ENCODE measurements at places on chromosomes 13 and 19.
A peak's percentile ranks its signal among the peaks of the same experiment; 100 is the strongest.

- no peak for DNase-seq
Measured at GRCh38 chr13:47000165-47000564, 103.3 kb upstream of the HTR2A start.

GRCh38 chr13:67278235-67278634, 48.1 kb upstream of the PCDH9 start:
- no peak for DNase-seq

DNA sequence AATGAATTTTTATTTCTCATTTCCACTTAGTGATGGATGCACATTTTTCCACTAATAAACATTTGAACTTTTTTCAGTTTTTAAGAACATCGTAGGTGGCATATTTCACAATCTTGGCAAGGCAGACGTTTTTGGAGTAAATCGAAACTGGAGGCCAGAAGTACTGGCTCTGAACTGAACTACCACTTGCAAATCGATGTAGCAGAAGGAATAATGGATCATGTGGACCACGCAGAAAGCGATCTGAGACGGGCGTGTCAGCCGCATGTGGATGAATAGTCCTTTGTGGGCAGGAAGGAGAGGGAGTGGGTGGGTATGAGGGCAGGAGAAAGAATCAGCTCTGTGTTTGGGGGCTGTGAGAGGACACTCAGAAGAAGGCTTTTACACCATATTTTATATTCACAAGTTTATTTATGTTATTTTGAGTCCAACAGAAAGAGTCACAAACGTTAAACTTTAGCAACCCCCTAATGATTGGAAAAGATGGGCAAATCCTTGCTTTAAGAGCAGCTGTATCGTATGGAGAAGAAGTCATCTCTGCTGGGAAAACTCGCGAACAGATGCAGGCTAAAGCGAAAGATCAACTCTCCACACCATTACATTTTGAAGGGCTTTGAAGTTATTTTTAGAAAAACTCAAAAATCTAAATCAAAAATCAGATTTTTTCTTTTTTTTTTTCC, 90.5 kb downstream of the COL4A2 start:
- DNase-seq = no peak

- no peak for DNase-seq
Measured at GRCh38 chr19:7509625-7510024, 6.3 kb upstream of the ZNF358 start.

GRCh38 chr13:30776661-30777060, 41.3 kb downstream of the ALOX5AP start:
- no peak for DNase-seq

GRCh38 chr13:60707878-60708277, 310.9 kb downstream of the TDRD3 start:
- no peak for DNase-seq

DNA sequence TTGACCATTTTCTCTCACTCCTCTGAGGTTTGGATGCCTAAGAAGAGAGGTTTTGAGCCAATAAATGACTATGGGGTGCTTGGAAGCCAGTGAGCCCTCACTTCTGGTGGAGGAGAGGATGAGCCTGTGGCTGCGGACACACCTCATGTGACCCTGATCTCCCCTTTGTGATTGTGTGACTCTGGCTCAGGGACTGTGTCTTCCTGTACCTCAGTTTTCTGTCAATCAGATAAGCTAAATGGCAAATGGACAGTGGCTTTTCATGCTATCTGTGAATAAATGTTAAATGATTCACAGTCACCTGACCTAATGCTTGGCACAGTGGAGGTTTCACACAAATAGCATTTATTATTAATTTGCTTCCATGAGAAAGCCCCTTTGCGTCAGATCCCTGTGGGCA, 2.7 kb downstream of the PSG8 start:
- DNase-seq = no peak

- DNase-seq = peak; percentile 37
Measured at GRCh38 chr13:99322297-99323103, 15.3 kb upstream of the GPR183 start.

- no peak for DNase-seq
Measured at GRCh38 chr19:41551711-41552110, 24.3 kb upstream of the CEACAM21 start.

GRCh38 chr19:5071579-5071978, 102.7 kb downstream of the KDM4B start:
- no peak for DNase-seq

DNA sequence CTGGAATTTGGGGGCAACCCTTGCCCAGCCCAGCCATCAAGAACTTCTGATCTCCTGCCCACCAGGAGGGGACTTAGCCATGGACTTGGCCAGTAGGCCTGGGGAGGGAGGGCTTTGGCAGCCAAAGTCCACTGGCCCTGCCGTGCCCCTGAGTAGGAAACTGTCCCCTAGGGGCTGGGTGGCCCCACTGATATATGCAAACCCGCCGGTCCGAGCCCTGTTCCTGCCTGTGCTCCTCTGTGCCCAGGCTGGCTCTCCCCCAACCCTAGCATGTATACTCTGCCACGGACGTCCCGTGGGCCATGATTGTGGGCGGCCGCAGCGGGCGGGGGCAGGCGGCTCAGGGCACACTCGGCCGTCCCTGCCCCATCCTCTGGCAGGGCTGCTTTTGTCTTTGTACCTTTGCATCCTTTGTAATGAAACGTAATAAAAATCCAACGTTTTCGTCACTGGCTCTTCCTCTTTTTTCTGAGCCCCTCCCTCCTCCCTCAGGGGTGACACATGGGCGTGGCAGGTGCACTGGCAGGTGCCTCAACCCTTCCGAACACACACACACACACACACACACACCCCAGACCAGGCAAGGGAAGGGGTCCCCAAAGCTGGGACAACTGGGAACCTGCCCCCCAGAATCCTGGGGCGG, 9.1 kb downstream of the COMP start:
- DNase-seq = no peak

GRCh38 chr13:20344836-20345490, 112.8 kb upstream of the GJB6 start:
- no peak for DNase-seq

DNA sequence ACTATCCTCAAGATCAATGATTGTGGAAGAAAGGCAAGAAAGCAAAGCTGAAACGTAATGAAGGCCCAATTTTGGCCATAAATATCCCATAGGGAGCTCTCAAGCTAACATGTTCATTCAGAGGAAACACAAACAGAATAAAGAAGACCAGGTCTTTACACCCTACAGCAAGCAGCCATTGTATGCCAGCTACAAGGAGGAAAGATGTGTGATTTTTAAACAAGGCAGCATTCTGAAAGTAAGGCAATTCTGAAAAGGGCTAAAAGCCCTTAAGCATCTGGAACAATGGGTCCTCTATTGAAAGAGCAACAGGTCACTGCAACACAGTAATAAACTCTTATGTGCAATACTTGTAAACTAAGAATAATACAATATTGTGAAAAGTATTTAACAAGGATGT, 1002.4 kb downstream of the SLITRK1 start:
- no peak for DNase-seq

DNA sequence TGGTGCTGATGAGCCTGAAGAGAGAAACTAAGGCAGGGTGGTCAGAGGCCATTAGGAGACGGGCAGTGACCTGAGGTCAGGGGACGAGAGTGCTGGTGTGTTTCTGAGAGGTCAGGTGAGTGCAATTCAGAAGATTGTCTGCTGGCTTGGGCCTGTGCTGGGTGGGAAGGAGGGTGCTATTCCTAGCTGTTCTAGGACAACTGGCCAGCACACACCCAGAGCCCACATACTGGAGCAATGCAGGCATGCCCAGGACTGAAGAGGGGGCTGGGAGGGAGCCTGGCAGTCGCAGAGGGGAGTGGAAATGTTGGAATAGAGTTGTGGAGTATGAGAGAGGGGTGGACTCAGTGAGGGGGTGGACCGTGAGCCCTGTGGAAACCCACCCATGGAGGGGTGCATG, 16.5 kb downstream of the ARHGEF7 start:
- no peak for DNase-seq

DNA sequence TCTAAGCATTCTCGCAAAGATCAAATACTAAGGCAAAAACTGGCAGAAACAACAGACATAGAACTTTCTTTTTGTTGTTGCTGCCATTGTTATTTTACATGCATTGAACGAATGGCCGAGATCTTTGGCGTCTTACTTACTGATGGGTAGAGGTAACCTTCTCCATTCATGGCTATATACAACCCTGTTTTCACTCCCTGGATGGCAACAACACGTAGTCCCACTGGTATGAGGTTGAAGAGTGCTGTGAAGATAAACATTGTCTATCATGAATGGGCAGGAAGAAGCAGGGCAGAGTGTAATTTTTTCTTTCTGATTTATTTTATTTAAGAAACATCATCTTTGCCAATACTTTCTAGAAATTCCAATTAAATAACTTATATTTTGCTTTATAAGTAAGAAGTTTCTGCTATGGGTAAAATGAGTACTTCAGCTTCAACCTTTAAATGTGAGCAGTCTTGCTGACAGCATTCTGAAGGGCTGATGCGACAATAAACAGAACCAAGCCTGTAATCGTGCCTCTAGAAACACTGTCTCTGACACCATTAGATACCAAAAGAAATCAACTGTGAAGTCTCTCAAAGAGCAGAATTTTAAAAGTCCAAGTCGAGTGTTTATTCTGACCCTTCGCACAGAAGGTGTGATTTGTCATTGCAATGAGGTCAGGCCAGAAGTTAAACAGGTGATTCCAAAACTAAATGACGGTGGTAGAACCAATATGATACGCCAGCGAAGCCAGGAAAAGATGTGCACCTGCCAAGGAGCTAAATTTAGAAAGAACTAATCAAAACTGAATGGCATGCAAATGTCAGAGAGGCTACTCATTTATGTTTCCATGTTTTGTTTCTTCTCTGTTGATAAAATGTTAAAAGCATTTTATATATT, 416.4 kb downstream of the ITGBL1 start:
- no peak for DNase-seq

DNA sequence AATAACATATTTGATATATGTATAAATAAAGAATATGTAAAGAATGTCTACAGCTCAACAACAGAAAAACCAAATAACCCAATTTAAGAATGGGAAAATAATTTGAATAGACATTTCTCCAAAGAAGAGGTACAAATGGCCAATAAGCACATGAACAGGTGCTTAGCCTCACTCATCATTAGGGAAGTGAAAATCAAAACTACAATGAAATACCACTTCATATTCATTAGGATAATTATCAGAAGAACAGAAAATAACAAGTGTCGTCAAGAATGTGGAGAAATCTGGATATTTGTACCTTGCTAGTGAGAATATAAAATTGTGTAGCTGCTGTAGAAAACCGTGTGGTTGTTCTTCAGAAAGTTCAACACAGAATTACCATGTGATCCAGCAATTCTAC, 8.4 kb upstream of the SUPT20H start:
- no peak for DNase-seq

DNA sequence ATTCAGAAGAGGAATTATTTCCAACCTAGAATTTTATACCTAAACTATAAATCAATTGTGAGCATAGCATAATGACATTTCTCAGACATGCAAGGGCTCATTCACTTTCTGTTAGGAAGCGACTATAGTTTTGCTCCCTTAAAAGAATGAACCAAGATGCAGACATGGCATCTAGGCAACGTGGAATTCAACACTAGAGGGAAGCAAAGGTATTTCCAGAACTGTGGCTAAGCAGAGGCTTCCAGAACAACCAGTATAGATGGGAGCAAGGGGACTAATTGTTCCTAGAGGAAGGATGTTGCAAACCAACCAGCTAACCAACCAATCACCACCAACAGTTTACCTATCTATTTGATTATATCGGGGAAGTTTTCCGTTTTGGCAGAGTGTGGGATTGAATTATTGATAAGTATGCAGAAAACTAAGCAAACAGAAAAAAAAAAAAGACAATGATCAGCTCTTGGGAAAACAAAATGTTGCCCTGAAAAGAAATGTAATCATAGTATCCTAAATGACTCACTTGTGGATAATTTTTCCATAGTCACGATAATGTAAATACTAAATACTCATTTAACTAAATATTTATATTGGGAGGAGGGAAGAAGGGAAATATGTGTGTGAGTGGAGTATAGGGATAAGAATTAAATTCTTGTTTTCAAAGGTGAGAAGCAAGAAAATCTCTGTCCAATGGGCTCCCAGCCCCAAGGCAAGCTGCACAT, 21.1 kb downstream of the ARL11 start:
- DNase-seq = no peak

- no peak for DNase-seq
Measured at GRCh38 chr19:38033658-38034491, 126.9 kb downstream of the SIPA1L3 start.

DNA sequence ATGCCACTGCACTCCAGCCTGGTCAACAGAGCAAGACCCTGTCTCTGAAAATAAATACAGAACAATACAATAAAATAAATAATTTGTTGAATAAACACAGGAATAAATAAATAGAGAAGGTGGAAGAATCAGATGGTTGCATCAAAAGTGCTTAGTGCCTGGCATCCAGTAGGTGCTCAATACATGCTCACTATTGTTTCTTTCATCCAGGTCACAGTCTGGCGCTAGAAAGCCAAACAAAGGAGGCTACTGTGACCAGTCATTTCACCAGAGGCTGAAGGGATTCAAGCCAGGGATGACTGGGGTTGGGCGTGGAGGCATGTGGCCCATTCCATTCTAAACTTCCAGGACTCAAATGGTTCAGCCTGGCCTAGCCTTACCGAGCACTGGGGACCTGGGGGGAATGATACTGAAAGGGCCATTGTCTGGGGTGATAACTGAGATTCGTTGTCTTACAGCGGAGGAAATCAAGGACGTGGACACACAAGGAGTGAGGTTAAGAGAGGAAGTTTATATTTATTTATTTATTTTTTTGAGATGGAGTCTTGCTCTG, 3.6 kb upstream of the NDUFB7 start:
- DNase-seq = no peak

- DNase-seq = no peak
Measured at GRCh38 chr19:28023064-28023463, 1189.9 kb downstream of the UQCRFS1 start.

DNA sequence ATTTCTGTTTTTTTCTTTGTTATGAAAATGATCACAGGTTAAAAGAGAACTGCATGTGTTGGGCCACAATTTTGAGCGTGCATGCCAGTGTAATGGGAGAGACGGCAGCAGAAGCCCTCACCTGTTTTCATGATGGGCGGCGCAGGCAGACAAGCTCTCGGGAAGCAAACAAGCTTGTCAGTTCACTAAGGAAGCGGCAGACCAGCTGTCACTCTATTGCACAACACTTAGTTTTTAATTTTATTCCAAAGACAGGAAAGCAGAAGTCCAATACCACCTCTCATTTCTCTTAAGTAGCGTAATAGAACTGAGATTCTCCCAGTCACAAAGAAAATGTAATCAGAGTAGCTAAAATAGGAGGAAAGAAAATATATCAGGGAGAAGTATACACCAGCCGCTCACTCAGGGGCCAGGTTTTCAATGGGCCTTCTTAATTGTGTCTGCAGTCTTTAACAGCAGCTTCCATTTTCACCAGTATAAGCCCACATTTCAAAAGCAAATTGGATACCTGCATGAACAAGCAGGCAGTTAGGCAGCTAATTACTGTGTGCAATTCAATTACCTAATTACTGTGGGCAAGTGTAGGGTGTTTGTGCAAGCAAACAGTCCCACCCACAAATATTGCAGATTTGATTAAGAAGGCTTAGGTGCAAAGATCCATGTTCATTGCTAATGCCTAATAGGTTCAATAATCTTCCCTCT, 711.4 kb downstream of the DIAPH3 start:
- no peak for DNase-seq

GRCh38 chr13:75120085-75120484, 361.9 kb downstream of the TBC1D4 start:
- no peak for DNase-seq
